ENCODE measurements at places on chromosomes 1 and 21.
A peak's percentile ranks its signal among the peaks of the same experiment; 100 is the strongest.

GRCh38 chr1:14913482-14914177 is 239.9 kb upstream of the TMEM51 start:
- DNase-seq, result no peak

- DNase-seq, result no peak
These were observed 51.3 kb upstream of the BCL10 start for GRCh38 chr1:85327759-85328158.

DNA sequence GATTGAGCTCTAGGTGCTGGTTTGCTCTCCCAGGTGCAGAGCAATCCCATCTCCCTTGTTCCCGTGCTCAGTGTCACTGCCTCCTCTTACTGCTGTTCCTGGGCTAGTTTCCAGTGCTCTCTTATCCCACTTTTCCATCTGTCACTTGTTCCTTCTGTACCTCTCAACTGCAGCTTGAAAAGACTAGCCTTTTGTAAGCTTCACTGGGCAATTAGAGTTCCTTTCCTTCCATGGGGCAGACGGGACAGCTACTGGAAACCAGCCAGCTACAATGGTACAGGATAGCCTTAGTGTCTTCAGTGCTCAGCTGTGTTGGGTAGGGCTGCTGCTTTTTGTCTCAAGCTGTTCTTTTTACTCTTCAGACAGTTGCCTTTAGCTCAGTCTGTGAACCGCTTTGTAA is 31.6 kb downstream of the AGT start:
- DNase-seq, result peak; percentile 47

- DNase-seq, result no peak
These were observed 46.9 kb downstream of the TNNT2 start for GRCh38 chr1:201330541-201330940.

GRCh38 chr21:27804515-27804914 is 837.6 kb upstream of the ADAMTS5 start:
- DNase-seq, result peak; percentile 25

DNA sequence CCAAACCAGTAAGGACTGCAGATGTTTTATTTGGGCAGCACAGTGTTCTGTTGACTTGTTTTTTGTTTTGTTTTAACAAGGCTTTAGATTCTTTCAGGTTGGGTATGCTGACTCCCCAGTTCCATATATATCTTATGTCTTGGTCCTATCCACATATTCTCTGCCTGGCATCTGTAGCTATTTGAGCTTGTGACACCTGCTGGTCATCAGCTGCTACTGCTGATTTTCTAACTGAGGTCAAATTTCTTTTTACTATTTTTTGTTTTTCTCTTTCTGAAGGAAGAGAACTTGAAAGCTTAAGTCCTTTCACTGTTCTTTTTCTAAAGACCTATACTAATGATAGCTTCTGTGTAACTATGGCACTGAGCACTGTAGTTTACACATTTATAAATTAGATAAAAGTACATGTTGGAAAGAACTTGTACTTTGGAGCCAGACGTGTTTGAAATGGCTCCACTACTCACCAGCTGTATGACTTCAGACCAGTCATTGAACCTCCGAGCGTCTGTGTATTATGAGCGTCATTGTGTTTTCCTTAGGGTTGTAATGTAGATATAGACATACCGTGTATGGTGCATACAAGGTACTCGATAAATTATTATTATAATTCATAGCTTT is 109.4 kb downstream of the NRDC start:
- DNase-seq, result peak; percentile 67

- no peak for DNase-seq
These were observed 98.8 kb downstream of the SDCCAG8 start for GRCh38 chr1:243354511-243355153.

DNA sequence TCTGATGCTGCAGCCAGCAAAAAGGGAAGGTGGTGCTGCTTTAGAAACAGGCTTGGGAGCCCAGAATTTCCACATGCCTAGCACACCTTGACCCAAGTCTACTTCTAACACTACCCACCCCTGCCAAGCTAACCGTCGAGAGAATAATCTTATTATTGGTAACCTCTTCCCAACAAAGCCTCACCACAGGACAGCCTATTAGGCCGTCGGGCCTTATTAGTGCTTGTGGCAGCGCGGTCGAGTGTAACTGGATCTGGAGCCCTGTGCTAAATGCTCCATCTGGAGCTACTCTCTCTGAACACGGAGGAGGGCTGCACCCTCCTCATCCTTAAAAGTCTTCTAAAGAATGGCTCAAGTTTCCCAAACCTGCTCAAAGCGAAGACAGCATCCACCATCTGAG is 165.5 kb upstream of the NFIA start:
- peak; percentile 86 for DNase-seq

- no peak for DNase-seq
These were observed 135.9 kb downstream of the HHAT start for GRCh38 chr1:210464519-210465039.
